ENCODE measurements at places on chromosomes 1 and 21. TPM values are rescaled to one million over a fixed set of nuclear protein-coding genes. Genes with fewer than 3 reads are reported as not detected.
A peak's percentile ranks its signal among the peaks of the same experiment; 100 is the strongest.

DNA sequence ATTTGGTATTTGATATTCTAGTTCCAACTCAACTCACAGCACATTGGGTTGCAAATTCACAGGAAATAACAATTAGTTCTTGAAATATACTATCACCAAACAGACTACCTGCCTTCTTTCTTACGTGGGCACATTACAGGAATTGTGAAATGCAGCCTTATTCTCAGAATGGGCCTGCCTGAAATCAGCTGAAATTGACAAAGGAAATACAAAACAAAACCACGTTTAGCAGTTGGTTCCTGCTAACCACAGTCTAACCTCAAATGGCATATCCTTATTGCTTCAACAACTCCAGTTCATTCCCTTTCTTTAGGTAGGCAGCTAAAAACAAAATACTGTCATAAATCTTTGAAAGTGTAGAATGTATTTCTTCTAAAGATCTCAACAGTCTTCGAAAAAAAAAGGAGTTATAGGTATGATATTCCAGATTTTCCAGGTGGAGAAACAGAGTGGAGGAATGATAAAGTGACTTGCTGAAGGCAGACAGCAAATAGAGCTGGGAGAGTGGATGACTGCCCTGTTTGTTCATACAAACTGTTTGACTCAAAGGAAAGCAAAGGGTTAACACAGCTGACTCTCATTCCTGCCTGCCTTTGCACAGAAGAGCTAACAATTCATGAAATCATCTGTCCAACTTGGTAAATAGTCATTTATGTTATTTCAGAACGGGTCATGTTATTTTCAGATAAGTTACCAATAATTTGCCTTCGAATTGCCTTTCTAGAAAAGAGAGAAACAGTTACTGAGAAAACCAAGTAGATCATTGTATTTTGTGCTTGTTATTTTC is 1.6 kb upstream of the GREM2 start:
- no peak for DNase-seq

GRCh38 chr1:157496121-157496526 is 56.2 kb downstream of the FCRL5 start:
- DNase-seq = peak; percentile 29

- DNase-seq = peak; percentile 14
These were observed 187.7 kb upstream of the USP24 start for GRCh38 chr1:55402671-55403464.

GRCh38 chr1:170126696-170127095 is 19.1 kb upstream of the NTMT2 start:
- DNase-seq = peak; percentile 66

PTAFR gene
- total RNA-seq = 0.57 TPM

LRRC39 gene
- 0.16 TPM for total RNA-seq

EDARADD gene
- total RNA-seq = 0.17 TPM

OR2W3 gene
- not detected for total RNA-seq

TFF2 gene
- total RNA-seq = not detected

- DNase-seq = no peak
These were observed 95.0 kb downstream of the SLC30A10 start for GRCh38 chr1:219833214-219833815.

- no peak for DNase-seq
These were observed 59.4 kb upstream of the POU2F1 start for GRCh38 chr1:167161242-167161641.

DNA sequence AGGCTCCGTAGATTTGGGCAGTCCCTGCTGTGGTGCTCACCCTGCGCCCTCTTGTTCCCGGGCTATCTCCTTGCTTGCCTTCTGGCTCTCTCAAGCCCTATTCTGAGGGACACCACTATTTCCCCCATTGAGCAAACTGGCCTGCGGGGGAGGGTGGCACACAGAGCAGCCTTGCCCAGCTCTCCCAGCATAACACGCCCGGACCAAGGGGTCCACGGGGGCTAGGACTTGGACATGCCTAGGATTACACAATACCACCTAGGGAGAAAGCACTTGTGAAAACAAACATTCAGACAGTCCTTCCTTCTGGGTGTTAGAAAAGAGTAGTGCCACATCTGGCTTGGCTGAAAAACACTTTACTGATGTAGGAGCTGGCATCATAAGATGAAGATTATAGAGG is 7.4 kb downstream of the TADA1 start:
- DNase-seq = no peak

DNA sequence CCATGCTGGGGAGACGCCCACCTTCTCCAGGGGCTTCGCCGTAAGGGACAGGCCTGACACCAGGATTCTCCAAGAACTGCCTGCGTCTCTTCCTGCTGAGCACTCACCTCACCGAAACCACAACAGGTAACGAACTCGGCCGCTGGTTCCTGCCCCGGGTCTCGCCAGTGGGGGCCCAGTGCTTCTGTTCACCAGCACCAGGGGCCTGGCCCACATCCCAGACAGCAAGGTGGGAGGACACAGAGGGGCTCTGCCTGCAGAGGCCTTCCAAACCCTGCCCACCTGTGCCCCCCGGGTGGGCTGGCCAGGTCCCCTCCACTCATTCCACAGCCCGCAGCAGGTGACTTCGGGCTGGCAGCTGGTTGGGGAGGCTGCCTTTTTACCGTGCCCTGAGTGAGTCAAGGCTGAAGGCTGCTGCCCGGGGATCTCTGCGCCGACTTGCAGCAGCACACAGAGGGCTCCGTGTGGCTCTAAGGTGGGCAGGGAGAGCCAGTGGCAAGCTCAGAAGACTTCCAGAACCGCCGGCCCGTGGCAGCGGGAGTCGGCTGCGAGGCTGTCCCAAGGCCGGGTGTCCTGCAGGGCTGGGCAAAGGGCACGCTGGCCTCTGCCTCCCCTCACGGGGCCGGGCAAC is 14.7 kb upstream of the COL18A1 start:
- DNase-seq = no peak

DNA sequence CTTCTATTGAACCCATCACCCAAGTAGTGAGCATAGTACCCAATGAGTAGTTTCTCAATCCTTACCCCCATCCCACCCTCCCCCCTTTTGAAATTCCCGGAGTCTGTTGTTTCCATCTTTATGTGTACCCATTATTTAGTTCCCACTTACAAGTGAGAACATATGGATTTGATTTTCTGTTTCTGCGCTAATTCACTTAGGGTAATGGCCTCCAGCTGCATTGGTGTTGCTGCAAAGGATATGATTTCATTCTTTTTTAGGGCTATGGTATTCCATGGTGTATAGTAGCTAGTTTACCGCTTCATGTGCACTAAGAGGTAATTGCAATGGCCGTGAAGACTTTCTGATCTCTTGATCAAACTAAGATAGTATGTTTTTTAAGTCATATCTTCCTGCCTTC is 107.5 kb upstream of the SERTAD4 start:
- DNase-seq = no peak

DNA sequence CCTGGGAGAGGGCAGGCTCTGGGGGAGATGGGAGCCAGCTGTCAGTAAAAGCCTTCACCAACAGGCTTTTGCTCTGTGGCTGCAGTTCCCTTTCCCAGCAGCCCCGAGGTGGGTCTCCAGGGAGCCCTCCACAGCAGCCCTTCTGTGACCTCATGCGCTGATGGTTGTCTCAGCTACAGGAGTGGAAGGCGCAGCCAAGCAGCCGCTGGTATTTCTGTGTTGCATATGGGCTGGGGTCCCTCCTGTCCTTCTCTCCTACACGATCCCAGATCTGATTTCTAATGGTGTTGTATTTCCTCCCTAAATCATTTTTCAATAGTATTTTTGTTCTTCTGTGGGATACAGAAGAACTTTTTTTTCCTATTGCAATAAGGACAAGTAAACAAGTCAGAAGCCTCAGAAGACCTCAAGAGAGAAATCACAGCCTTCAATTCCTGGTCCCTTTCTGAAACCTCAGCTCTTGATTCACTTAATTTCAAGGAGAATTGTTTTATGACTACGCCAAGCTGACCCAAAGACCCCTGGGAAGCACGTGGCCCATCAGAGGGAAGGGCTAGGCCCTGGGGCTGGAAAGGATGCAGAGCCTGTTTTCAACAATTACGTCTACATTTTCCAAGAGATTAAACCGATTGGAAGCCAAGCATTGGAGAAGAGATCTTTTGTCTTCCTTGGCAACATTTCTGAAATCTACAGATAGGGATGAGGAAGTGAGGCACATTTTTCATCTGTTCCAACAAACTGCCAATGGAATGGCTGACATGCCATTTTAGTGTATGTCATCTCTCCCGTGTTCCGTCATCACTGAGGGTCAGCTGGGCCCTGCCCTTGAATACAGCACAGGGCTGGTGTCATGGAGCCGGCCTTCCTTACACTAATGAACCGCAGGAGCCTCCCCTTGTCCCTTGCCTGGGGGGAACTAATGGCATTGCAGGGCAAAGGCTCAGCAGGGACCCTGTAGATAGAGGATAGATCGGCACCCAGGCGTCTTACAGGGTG is 42.0 kb upstream of the SCCPDH start:
- DNase-seq = no peak

RYR2 gene
- total RNA-seq = 0.06 TPM

- DNase-seq = no peak
These were observed 256.8 kb downstream of the TOMM20 start for GRCh38 chr1:234871710-234872271.

Data from HFFc6 (cell line).